ENCODE measurements at places on chromosomes 13 and 19.

- DNase-seq, result no peak
Measured at GRCh38 chr19:23474172-23474571, 78.9 kb upstream of the ZNF91 start.

GRCh38 chr13:98707281-98707999, 45.0 kb downstream of the SLC15A1 start:
- DNase-seq, result no peak

GRCh38 chr19:50719566-50719965, at the start of gene SHANK1:
Gene SHANK1 (minus strand): TSS chr19:50719802. CDS start chr19:50716919, 2,883 bp downstream.
- DNase-seq, result no peak

DNA sequence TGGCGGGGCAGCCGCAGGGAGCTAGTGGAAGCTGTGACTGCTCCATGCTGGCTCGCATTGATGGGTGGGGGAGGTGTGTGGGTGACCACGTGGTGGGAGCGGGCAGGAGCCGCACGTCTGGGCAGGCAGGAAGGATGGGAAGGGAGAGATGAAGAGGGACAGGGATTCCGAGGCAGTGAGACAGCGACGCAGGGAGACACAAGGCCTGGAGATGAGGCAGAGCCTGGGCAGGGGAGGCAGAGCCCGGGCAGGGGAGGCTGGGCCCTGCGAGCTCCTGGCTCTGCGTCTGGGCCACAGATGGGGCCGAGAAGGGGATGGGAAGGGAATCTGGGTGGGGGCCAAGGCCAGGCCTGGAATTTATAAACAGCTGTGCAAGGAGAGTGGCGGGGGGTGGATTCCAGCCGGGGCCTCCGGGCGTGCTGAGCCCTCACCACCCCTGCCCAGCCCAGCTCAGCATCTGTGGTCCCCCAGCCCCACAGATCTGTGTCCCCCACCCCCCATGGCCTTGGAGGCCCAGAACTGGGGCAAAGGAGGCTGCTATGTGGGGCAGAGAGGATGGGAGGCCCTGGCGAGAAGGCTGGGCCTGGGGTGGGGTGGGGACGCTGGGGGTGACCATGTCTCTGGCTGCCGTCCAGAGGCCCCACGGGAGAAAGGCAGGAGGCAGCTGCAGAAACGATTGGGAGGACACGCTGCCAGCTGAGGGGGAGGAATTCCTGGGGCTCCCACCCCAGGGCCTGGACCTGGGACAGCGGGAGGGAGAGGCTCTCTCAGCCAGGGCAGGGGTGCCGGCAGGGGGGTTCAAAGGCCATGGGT, 6.0 kb downstream of the EHD2 start:
- peak; percentile 56 for DNase-seq

- no peak for DNase-seq
Measured at GRCh38 chr13:49629947-49630346, 1.6 kb downstream of the ARL11 start.

- DNase-seq, result no peak
Measured at GRCh38 chr13:31067416-31068118, 94.1 kb downstream of the HSPH1 start.

DNA sequence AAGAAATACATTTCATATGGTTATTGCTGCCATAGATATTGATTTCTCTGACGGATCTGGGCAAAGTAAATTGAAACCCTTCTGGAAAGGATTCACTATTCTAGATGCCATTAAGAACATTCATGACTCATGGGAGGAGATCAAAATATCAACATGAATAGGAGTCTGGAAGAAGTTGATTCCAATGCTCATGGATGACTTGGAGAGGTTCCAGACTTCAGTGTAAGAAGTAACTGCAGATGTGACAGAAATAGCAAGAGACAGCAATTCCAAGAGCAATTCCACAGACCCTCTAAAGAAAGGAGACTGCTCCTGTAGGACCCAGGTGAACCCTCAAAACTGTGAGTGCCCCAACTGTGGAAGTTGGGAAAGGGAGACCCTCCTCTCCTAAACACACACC, 30.9 kb upstream of the KCTD12 start:
- DNase-seq, result no peak

- peak; percentile 17 for DNase-seq
Measured at GRCh38 chr19:10593820-10594637, 6.9 kb upstream of the AP1M2 start.

DNA sequence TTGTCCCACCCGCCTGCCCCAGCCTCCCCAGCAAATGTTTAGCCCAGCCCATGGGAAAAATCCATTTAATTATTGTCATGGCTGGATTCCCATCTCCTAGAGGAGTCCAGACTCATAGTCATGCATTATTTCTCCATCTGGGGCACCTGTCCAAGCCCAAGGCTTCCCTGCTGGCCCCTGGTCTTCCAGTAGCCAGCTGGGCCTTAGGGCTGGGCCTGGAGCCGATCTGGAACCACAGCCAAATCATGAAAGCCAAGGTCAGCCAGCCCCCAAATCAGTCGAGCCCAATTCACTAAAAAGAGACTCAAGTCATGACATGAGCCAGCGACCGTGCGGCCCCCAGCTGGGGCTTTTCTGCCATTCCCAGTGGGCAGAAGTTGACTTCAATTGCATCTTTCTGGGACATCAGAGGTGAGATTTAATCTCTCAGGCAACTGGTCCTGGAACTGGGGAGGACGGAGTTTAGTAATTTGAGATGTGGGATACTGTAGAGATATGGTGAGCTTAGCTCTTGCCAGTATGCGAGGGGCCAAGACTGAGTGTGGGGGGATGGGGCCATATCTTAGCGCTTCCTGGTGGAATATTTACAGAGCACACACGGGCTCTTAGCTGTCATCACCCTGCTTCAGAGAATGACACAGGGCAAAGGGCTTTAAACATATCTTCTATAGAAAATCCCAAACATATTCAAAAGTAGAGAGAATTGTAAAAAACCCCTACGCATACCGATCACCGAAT, 9.4 kb upstream of the PGLYRP2 start:
- DNase-seq, result no peak

All from posterior cingulate gyrus (tissue), 11 donors.